NCI-H1417 (cell line): ENCODE measurements at places on chromosomes 5 and 9.
A peak's percentile ranks its signal among the peaks of the same experiment; 100 is the strongest.

- DNase-seq = peak; percentile 20
These were observed 5.0 kb downstream of the NCBP1 start for GRCh38 chr9:97638666-97639065.

GRCh38 chr5:102753889-102754766 is 977 bp upstream of the PAM start:
- DNase-seq = peak; percentile 68

- no peak for DNase-seq
These were observed 88.1 kb downstream of the CNTLN start for GRCh38 chr9:17222932-17223331.

GRCh38 chr9:5870020-5870339 is 20.7 kb upstream of the MLANA start:
- DNase-seq = no peak

GRCh38 chr5:8861764-8862163 is 684.1 kb downstream of the SEMA5A start:
- no peak for DNase-seq

- no peak for DNase-seq
These were observed 241.2 kb downstream of the FAM114A2 start for GRCh38 chr5:153797484-153797883.
